ENCODE measurements at places on chromosomes 5 and 9.

DNA sequence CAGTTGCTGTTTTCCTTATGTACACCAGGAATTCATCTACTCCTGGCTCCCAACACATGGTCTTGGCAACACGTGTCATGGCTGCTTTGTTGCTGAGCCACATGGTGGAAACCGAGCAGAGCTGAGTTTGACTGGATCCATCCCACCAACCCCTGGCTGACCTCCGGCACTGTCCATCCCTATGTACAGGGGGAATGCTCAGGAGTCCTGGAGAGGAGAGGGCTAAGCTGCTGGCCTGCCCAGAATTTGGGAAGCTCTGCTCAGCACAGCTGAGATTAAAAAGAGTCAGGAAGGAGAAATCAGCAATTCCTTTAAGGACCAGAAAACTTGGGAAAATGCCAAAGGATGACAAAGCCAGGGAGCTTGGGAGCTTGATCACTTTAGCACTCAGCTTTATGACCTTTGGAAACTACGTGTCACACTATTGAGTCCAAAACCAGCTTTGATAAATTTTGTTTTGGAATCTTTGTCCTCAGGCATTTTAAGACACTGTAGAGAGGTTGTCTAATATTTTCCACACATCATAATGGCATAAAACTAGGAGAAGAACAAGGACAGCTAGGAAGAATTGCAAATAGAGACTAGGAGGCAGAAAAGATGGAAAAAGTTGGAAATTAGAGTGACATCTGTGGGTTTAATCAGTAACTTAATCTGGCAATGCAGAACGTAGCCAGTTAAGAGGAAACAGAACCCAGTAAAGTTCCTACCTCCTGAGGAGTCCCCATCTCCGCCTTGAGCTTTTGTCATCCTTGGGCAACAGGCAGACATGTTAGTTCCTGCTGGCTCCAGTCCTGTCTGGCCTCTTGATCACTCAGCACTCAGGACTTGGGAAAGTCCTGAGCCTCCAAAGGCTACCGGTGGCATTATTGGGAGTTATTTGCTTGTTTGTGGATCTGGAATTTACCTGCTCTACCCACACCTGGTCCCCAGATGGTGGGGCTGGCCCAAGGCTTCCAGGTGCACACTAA is 62.5 kb upstream of the PLPP1 start:
- no peak for DNase-seq

GRCh38 chr9:127987103-127987614 is 6.4 kb upstream of the EEIG1 start:
- no peak for DNase-seq

DNA sequence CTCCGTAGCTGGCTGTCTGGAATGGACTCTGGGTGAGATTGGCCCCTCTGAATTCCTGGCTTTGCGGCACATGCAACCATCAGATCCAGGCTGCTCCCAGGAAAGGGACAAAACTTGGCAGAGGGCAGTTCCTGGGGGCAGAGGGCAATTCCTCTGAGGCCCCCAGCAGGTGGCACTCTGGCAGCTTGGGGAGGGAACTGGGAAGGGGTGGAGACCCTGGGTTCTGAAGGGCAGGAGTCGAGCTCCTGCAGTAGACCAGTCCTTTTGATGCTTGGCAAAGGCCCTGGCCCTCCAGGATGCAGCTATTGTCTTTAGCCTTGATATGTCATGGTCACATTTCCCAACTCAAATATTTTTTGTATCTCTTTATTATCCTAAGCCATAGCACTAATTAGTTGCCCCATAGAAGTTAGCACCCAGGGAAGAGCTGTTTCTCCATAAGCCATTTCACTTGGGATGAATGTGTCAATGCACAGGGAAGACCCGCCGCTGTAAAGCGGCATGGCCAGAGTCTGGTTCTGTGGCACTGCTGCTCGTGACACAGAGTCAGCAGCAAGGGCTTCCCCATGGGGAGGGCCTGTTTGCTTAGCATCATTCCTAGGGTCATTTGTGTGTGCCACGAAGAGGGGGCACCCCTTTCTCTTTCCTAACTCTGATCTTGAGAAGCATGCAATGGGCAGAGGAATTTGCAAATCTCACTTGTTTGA is 51.2 kb upstream of the CDK20 start:
- no peak for DNase-seq

DNA sequence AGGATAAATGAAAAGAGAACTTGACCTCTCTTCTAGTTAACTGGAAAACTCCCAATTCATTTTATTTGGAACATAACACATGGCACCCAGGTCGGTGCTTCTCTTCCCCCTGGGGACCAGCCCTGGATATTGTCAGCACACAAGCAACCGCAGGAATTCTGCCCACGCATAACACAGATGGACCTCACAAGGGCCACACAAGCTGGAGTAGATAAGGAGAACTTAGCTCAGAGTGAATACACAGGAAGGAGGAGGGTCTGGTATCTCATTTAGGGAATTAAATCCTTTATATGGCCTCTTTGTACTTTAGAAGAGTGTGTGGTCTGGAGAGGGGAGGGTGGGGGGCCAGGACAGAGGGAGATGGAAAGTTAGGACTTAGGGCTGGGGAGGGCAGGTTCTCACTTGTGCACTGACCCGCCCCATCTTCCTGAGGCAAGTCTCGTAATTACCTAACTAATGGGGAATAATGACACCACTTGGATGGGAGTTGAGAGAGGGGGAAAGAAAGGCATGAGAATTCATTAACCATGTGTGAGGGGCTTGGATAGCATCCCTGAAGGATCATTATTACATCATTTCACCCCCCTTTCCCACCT is 341.2 kb upstream of the WWC1 start:
- DNase-seq: peak; percentile 69

DNA sequence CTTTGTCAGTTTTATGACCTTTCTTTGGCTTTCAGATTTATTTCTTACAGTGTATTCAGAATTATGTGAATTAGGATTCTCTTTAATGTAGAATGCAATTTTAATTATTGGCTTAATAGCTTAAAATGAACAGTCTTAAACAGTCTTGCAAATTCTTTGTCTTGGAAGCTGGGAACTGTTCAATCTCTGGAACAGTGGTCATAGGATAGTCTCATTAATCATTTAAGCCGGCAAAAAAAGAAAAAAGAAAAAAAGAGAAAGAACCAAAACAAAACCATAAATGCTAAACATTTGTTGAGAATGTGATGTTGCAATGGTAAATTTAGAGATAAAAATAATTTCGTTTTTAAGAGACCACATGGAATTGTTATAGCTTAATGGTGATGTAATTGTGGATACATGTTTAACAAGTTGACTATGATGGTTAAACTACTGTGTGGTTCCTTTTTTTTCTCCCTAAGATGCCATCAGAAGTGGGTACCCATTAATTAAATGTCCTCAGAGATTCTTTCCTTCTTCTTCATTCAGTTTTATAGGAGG is 61.6 kb downstream of the NNT start:
- peak; percentile 82 for DNase-seq

All from AG09309 (cell line).